ENCODE measurements at places on chromosomes 2 and 18.

GRCh38 chr2:38095996-38096861, 20.3 kb upstream of the CYP1B1 start:
- DNase-seq: peak; percentile 36

- no peak for DNase-seq
Observed at GRCh38 chr18:79597176-79597830, 82.3 kb upstream of the CTDP1 start.

- DNase-seq: no peak
Observed at GRCh38 chr2:209398463-209398862, 25.4 kb upstream of the MAP2 start.

GRCh38 chr2:197894751-197895274, 90.4 kb downstream of the PLCL1 start:
- DNase-seq: no peak

DNA sequence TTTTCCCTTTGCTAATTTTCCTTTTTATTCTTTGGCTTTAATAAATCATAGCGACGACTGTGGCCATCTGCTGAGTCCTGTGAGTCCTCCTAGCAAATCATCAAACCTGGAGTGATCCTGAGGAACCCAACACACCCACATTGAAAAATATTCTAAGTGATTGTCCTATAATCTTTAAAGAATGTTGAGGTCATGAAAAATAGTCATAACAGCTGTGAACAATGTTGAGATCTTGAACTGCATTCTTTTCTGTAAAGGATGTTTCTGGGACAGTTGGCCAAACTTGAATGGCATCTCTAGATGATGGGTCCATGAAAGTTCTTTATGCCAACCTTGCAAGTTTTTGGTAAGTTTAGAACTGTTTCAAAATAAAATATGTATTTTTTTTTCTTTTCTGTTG, 53.2 kb upstream of the ADAM23 start:
- DNase-seq: no peak

- no peak for DNase-seq
Observed at GRCh38 chr2:165294912-165295311, 55.7 kb downstream of the SCN2A start.

- no peak for DNase-seq
Observed at GRCh38 chr2:173021939-173022371, 53.7 kb upstream of the MAP3K20 start.

DNA sequence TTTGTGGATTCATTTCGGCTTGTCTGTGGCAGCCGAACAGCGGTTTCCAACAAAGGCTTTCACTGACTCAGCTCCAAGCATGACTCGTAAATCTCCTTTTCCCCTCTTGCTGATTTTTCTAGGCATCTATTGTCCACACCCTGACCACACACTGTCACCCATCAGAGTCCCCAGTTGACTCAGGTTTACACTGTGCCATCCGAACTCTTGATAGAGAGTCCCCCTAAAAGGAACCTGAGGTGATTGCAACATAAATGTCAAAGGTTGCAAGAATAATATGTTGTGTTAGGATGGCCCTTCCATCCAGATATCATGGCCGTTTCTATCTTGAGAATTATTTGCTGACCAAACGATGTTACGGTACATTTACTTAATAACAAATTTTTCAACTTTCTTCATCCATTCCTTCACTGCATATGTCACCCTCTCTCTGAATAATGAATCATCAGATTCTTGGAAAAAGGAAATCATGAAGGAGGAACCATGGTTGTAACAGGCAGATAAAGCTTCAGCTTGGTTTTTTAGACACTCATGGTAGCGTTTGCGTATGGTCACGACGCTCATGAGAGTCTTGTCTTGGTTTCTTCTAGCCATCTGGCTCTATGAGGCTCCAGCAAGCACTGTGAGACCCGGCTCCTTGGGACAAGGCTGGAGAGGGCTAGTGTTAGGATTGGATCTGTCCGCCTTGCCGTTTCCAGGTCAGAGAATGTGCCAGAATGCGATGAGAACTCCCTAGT, 72.1 kb downstream of the NPAS2 start:
- DNase-seq: no peak

DNA sequence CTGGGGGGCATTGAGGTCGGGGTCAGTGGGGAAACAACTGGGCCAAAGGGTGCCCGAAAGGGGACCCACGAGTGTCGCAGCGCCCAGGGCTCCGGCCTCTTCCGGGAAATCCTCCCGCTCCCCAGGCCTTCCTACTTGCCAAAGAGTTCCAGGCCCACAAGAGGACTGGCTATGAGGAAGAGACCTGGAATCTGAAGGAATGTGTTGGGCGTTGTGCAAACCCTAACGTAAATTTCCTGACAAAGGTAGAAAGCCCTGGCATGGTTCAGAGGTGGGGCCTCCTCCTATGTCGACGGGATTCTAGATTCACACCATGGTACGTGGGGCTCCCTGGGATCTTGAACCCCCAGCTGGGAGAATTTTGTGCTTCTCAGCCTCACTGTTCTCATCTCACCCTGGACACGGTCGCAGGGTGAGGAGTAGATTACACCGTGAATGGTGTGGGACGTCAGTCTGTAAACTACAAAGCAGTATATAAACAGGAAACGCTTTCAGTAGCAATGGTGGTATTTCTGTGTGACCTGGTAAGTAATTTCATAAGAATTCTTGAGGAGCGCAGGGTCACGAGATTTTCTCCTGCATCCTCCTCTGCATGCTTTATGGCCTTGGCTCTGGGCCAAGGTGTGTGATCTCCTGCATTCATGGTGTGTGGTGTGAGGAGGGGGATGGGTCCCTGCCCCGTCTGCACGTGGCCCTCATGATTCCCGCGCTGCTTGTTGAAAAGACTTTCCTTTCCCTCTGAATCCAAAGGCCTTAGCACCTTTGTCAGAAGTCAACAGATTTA, 868 bp downstream of the HSBP1L1 start:
- peak; percentile 59 for DNase-seq
